ENCODE measurements at places on chromosomes 11 and 22.

- peak; percentile 86 for DNase-seq
These were observed at the start of the genes NUDT22 and TRPT1 for GRCh38 chr11:64225608-64226506. Gene NUDT22 (plus strand): TSS chr11:64226274. CDS start chr11:64226653, 379 bp downstream. Gene TRPT1 (minus strand): TSS chr11:64226186. CDS start chr11:64225860, 326 bp downstream.

GRCh38 chr11:129268371-129268770 is 76.2 kb upstream of the ARHGAP32 start:
- DNase-seq = no peak

- DNase-seq = peak; percentile 25
These were observed 89.9 kb upstream of the APOA1 start for GRCh38 chr11:116927163-116927974.

GRCh38 chr11:7020183-7020917 is at the start of the genes NLRP14 and ZNF214:
Gene NLRP14 (plus strand): TSS chr11:7020479. CDS start chr11:7038587, 18,108 bp downstream.
Gene ZNF214 (minus strand): TSS chr11:7020346. CDS start chr11:7002835, 17,511 bp downstream.
- peak; percentile 86 for DNase-seq

DNA sequence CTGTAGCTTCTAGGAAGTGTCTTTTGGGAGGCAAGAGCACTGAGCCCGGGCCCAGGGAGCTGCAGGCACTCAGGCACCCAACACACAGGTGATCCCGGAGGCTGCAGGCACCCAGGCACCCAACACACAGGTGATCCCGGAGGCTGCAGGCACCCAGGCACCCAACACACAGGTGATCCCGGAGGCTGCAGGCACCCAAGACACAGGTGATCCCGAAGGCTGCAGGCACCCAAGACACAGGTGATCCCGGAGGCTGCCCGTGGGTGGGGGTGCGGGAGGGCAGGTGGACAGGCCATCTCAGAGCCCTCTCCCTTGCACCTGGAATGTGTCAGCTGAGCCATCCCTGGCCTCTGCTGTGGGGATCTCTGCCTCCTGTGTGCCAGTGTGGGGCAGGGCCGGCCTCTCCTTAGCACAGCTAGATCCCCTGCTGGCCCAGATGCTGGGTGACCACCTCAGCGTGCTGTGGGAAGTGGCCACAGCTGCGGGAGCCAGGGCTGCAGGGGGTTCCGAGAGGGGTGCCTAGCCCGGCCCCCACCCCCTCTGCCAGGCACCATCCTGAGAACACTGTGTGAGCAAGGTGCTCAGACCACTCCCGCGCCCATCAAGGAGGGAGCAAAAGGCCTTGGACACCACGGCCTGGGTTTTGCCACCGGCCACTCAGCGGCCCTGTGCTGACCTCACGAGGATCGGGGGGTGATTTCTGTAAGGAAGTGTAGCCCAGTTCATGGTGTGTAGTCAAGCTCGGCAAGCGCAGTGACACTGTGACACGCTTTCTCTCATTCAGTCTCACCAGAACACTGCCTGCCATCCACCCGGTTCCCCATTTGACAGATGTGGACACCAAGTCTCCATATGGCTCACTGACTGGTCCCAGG is 14.2 kb downstream of the MRGPRG start:
- no peak for DNase-seq

DNA sequence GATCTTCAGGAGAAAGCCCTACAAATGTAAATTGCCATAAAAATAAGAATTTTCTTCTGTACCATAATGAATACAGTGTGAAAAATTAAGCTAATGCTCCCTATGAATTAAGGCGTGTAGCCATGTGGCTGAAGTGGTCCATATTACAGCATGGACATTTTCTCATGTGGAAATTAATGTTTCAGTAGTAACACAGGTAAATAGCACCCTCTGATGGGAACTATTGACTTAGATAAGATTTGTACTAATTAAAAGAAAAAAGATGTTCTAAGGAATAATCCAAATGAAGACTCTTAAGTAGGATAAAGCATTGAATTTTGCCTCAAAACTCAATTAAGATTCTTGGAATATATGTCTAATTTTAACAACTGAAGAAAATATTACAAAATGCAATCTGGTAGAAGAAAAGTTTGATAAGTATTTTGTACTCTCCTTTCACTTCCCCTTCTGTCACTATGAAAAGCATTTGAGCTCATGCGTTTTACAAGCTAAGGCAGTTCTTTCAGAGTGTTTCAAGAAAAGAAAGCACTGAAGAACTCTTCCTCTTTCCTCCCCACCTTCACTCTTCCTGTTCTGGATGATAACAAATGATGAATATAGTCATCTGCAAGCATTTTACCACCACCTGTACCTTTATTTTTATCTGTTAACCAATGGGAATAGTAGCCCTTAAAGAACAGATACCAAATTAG is 9.9 kb upstream of the OR8D2 start:
- DNase-seq = no peak

DNA sequence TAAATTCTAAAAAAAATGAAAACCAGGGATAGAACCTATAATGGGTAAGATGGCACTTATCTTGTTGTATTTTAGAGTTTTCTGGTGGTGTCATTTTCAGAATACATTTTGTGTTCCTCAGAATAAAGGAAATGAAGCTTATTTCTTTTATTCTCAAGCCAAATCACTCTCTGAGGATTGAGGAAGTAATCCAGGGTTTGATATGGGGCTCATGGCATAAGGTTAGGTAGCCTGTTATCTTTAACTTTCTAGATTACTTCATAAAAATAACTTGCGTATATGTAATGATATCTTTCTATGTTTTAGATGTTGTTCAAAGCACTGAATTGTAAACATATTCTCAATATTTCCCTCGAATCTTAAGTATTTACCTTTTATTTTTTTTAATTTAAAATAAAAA is 33.5 kb downstream of the PDE3B start:
- DNase-seq = no peak

GRCh38 chr11:19661827-19662226 is 50.8 kb upstream of the NAV2 start:
- DNase-seq = no peak

GRCh38 chr11:34904421-34904955 is 11.7 kb downstream of the APIP start:
- DNase-seq = no peak

DNA sequence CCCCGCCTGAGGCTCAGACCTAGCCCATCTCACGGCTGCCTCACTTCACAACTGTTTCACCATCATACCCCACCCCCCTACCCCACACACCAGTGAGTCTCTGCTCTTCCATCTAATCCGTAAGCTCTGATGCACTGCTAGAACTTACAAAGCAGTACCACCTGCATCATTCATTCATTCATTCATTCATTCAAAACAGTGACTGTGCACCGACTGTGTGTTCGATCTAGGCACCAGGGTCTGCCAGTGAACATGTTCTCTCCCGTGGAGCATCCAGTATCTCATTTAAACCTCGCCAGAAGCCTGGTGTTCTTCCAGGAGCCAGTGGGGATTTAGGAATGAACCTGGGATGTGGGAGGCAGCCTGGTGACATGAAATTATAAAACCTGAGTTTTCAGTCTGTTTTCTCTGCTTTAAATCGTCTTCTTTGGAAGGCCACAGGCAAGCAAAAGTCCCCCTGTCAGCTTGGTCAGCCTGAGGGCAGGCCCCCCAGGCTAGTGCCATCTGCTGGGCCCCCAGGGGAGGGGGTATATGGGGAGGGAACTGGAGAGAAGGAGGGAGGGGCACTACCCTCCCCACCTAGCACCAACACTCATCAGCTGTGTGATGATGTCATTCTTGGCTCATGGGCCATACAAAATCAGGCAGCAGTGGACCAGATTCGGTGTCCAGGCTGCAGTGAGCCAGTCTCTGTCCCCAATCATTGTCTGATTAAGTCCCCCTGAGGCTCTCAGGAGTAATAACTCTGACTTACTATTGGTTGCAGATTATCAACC is 18.4 kb downstream of the TMPRSS6 start:
- no peak for DNase-seq

DNA sequence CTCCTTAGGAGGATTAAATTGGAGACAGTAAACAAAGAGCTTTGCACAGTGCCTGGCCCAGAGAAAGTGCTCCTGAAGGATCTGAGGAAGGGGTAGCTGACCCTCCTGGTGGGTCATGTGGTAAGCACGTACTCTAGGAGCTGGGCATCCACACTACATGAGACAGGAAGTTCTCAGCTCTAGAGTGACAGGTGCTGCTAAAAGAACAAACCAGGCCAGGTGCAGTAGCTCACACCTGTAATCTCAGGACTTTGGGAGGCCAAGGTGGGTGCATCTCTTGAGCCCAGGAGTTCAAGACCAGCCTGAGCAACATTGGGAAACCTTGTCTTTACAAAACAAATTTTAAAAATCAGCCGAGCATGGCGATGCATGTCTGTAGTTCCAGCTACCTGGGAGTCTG is 13.1 kb downstream of the SLC43A1 start:
- DNase-seq = no peak

DNA sequence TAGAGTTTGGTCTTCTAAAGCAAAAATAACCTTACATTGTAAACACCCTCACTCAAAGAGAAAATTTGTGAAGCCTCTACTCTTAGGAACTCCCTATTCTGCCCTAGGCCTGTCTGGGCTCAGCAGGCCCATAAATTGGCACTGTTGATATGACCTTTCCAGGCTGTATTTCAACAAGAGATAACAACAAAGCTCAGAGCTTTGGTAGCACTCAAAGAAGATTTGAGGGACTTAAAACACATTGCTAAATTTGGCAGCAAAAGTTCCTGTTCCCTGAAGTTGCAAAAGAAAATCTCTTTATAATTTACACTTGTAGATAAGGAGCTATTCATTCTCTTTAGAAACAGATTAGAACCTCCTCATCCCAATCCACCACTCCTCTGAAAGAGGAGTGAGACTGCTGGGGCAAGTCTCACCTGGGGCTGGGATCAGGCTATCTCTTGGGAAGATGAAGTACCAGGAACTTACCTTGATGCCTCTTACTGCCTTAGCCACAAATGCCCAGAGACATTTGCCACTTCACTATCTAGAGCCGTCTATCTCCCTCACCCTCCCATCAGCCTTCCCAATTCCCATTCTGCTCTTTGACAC is 110.4 kb upstream of the AKIP1 start:
- DNase-seq = no peak

GRCh38 chr11:86802601-86803051 is 2.3 kb downstream of the PRSS23 start:
- peak; percentile 21 for DNase-seq

- no peak for DNase-seq
These were observed 57.6 kb downstream of the APOL3 start for GRCh38 chr22:36102995-36103394.

DNA sequence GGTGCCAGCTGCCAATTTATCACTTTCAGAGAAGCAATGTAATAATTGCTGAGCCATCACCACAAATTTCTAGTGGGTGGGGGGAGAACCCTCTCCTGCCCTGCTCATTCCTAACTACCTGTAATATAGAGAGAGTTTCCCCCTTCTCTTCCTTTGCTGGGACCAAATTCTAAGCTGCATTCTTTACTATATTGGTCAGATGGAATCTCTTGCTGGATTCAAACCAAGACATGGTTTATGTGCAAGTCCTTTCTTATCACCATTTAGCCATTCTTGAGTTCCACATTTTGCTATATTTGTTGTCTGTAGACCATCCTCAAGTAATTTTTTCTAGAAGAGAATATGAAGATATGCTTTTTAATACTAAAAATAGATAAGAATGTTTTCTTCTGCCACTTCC is 452.1 kb downstream of the MN1 start:
- no peak for DNase-seq

DNA sequence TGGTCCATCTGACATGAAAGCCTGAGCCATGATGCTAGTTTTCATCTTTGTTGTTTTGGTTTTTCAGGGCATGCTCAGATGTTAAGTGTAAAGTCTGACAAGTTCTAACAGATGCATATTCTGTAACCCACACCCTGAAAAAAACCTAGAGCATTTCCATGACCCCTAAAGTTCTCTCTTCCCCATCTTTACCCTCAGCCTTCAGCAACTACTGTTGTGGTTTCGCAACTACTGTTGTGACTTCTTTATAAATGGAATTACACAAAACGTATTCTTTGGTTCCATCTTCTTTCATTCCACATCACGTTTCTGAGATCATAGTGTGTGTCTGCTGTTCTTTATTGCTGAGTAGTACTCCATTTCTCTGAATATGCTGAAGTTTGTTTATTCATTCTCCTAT is 65.1 kb upstream of the LDLRAD3 start:
- DNase-seq = no peak

- DNase-seq = no peak
These were observed 6.1 kb downstream of the FJX1 start for GRCh38 chr11:35624316-35624715.

GRCh38 chr11:31641477-31642062 is 132.0 kb downstream of the ELP4 start:
- peak; percentile 53 for DNase-seq

DNA sequence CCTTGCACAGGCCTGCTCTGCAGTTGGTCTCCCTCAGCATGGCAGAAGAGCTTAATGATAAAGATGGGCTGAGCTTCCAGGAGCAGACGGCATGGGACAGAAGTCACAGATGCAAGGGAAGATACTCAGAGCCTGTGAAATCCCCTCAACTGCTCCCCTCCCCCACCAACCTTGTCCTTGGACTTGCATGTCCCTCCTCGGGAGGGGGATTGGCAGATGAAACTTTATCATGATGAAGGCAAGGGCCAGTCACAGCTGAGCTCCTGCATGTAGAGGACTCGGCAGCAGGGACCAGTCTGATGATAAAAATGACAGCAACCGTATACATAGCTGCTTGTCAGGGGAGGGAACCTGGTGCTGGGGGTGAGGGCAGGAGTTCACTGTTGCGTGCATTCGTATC is 6.8 kb upstream of the SLC22A8 start:
- no peak for DNase-seq

DNA sequence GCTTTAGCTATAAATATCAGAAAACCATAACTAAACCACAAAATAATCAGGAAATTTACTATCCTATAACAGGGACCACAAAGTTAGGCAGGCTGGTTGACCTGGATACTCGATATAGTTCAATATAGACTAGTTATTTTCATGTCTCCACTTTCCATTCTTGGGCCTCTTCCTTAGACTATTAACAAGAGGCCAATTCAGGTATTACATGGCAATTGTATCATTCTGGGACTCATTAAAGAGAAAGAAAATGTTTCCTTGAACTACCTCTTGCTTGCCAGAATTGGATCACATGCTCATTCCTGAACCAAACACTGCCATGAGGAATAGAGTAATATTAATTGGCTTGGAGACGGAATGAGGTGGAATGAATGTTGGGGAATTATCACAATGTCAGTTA is 76.0 kb downstream of the EIF3M start:
- no peak for DNase-seq

- no peak for DNase-seq
These were observed 9.4 kb upstream of the DERL3 start for GRCh38 chr22:23847991-23848864.

- no peak for DNase-seq
These were observed 11.1 kb downstream of the C11orf86 start for GRCh38 chr11:66986178-66986545.

- no peak for DNase-seq
These were observed 14.9 kb downstream of the SLC22A12 start for GRCh38 chr11:64605656-64606585.

- no peak for DNase-seq
These were observed 164.0 kb downstream of the TENM4 start for GRCh38 chr11:79276736-79277325.

DNA sequence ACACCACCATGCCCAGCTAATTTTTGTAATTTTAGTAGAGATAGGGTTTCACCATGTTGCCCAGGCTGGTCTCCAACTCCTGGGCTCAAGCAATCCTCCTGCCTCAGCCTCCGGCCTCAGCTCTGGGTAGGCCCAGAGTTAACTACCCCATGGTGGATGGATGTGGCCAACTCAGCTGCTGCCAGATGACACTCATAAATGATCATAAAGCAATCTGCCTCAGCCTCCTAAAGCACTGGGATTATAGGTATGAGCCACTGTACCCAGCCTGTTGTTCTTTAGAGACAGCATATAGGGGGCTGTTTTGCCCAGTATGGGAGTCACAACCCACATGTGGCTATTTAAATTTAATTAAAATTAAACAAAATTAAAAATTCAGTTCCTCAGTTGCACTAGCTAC is 54.3 kb downstream of the LARGE1 start:
- no peak for DNase-seq

Data from endothelial cell (in vitro differentiated cells).